Esophagus squamous epithelium (tissue), 5 donors: ENCODE measurements at places on chromosomes 12 and 14. TPM values are rescaled to one million over a fixed set of nuclear protein-coding genes. Genes with fewer than 3 reads are reported as not detected.

The PRPF40B gene
- 13.9 TPM for total RNA-seq

The TRAFD1 gene
- 45.6 TPM for total RNA-seq

The FAR2 gene
- total RNA-seq: 2.8 TPM

The KRT6C gene
- total RNA-seq: 2,251 TPM

The TMEM30B gene
- total RNA-seq: 18.5 TPM

The GPRC5D gene
- total RNA-seq: 0.95 TPM

The HOMEZ gene
- 9.5 TPM for total RNA-seq

DNA sequence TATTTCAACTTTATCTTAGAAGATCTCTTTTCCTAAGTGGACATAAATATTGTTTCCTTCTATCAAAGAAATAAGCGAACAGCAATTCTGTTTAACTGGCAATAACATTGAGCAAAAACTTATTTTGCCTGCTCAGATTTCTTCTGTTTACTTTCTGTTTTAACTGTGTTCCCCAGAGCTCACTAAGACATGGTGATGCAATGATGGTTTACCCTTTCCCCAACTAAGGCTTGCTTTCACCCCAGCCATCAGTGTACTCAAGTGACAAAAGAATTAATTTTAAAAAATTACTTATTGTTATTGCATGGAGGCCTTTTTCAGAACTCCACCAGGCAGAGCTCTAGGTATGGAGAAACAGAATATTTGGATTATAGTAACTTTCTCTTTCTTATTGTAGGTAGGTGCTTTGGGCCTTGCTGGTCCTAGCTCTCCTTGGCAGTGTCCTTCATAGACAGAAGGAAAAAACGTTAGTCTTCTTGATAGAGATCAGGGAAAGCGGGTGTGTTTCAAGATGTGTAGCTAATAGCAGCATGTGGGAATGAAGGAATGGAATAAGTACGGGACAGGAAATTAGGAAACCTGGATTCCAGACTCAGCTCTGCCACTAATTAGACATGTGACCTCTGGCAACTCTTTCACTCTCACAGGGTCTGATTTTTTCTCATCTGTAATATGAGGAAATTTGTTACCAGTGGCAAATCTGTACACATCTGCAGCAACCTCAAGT is 14.6 kb upstream of the DDHD1 start:
- no peak for DNase-seq
- H3K36me3 ChIP-seq: no peaks in the 10 kb centered on the region
- no peaks in the 10 kb centered on the region for H3K4me1 ChIP-seq
- no peak overlapping the region for H3K4me3 ChIP-seq

GRCh38 chr12:119181944-119182343 is 3.2 kb downstream of the HSPB8 start:
- no peaks in the 10 kb centered on the region for H3K27me3 ChIP-seq
- peaks cover 40% of the 10 kb centered on the region for H3K4me1 ChIP-seq
- peaks cover 7% of the 10 kb centered on the region for H3K36me3 ChIP-seq
- peak overlapping the region; percentile 45 for H3K4me3 ChIP-seq
- peak overlapping the region; percentile 89 for H3K27ac ChIP-seq

DNA sequence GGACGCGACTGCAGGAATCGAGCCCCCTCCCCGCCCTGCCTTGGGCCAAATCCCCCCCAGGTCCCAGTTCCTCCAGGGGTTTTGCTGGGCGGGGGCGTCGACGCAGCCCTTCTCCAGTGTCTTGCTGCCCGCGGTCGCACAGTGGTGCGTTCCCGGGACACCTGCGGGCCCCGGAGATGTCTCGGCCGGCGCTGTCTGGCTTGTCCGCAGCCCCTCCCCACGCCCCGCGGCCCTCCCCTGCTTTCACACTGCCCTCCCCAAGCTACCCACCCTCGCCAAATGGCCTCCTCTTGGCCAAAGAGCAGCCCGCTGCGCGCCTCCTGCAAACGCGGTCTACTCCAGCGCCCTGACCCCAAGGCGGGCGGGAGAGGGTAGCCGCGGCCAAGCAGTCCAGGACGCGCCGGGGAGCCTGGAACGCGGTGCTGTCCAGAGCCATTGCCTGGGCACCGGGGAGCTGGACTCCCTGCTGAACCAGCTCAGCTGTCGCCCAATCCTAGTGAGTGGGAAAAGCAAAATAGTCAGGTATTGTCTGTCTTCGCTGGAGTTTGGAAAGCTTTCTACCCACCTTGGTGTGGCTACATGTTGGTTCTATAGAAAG is 122.0 kb downstream of the AACS start:
- no peak for DNase-seq
- peaks cover 20% of the 10 kb centered on the region for H3K4me1 ChIP-seq

- H3K4me3 ChIP-seq: no peak overlapping the region
- no peak for DNase-seq
- H3K4me1 ChIP-seq: peaks cover 13% of the 10 kb centered on the region
- H3K36me3 ChIP-seq: no peaks in the 10 kb centered on the region
- no peak overlapping the region for H3K27ac ChIP-seq
Measured at GRCh38 chr12:18752280-18752920, 14.5 kb downstream of the CAPZA3 start.

GRCh38 chr12:107163413-107163812 is 70.1 kb upstream of the CRY1 start:
- H3K4me3 ChIP-seq: no peak overlapping the region
- no peak overlapping the region for H3K27ac ChIP-seq
- peaks cover 22% of the 10 kb centered on the region for H3K27me3 ChIP-seq
- no peaks in the 10 kb centered on the region for H3K4me1 ChIP-seq
- no peaks in the 10 kb centered on the region for H3K36me3 ChIP-seq
- DNase-seq: no peak

GRCh38 chr12:54035568-54036264 is 2.9 kb downstream of the HOXC5 start:
- no peak for DNase-seq
- no peak overlapping the region for H3K27ac ChIP-seq
- H3K4me1 ChIP-seq: peaks cover 27% of the 10 kb centered on the region
- peaks cover 10% of the 10 kb centered on the region for H3K27me3 ChIP-seq
- no peaks in the 10 kb centered on the region for H3K36me3 ChIP-seq

GRCh38 chr12:107731366-107731765 is 29.6 kb downstream of the PRDM4 start:
- no peak for DNase-seq
- peak overlapping the region; percentile 65 for H3K27ac ChIP-seq
- peaks cover 7% of the 10 kb centered on the region for H3K4me1 ChIP-seq
- H3K36me3 ChIP-seq: peaks cover 43% of the 10 kb centered on the region
- no peak overlapping the region for H3K4me3 ChIP-seq

DNA sequence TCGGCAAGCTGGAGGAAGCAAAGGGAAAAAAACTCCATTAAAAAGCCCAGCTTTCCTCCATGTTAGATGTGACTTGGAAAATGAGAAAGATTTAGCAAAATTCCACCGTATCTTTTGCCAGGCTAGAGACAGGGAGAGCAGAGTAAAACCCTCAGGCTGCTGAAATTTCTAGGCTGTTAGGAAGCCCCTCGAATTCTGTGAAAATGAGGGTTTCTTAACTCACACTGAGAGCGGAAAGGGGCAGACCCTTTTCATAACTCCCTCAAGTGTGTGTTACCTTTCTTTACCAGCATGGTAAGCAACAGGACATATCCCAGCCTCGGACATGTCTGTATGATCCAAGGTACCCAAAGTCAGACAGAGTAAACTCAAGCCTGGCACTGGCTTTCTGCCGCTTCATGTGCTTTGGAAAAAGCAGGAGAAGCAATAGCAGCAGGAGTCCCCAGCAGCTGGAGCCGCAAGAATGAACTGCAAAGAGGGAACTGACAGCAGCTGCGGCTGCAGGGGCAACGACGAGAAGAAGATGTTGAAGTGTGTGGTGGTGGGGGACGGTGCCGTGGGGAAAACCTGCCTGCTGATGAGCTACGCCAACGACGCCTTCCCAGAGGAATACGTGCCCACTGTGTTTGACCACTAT is at the start of gene RHOJ:
RHOJ (plus strand) TSS at position 37 of the 637 bp plus-strand sequence; CDS start at position 464, 427 bp downstream.
- H3K4me3 ChIP-seq: peak within 1 kb of the TSS; percentile 21
- H3K4me1 ChIP-seq: peaks cover 19% of the 10 kb centered on the region
- peak within 1 kb of the TSS; percentile 86 for H3K27ac ChIP-seq
- DNase-seq: no peak

DNA sequence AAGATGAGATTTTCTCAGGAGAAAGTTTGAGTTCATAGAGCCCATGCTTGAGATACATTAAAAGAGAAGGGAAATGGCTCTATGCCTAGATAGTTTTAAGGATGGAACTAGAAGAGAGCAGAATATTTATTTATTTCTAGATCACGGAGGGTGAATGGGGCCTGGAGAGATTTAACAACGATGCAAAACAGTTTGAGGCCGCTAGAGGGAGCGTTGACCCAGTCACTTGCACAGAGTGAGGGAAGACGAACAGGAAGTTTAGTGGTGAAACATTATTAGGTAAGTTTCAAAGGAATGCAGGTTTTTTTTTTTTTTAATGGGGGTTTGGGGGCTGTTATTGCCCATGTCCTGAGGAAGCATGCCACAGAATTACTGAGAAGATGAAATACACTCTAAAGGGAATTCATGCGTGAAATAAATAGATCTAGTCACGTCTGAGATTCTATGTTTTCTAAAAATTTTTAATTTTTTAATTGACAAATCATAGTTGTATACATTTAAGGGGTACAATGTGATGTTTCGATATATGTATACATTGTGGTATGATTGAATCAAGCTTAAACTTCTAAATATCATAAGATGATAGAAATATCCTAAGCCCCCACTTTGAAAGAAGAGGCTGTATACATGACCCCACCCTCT is 14.8 kb upstream of the PPP1R1A start:
- H3K27ac ChIP-seq: no peak overlapping the region
- H3K4me3 ChIP-seq: no peak overlapping the region
- DNase-seq: no peak
- H3K4me1 ChIP-seq: no peaks in the 10 kb centered on the region
- peaks cover 11% of the 10 kb centered on the region for H3K27me3 ChIP-seq

DNA sequence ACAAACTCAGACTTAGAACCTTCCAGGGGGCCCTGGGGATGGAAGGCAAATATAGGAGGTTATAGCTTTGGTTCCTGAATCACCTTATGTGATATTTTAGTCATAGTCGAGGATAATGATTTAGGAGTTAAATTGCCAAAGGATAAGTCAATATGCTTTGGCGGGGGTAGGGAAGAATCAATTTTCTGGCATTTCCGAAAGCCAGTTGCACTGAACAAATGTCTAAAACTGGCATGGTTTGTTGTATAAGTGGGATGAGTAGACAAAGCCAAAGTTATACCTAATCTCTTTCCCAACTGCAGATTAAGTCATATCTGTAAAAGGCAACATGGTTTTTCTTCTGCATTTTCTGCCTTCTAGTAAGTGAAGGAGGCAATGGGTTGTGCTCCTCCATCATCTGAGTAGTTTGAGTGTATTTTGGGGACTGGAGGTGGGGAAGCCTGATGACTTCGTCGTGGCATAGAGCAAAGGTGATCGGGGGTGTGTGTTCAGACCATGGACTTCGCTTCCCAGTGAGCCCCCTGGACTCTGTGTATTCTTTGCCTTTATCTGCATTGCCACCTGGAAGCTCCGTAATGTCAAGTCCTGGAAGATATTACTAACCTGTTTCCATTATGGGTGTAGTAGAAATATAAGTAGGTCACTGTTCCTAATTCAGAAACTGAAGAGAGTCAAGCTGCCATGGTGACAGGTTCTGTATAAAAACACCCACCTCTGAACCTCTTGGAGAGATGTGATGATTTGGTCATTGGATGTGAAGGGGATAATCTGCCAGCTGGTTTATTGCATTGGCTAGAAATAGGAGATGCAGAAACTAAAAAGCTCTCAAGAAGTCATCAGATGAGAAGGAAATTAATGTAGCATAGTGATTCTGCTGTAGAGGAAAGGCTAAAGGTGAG is 24.5 kb downstream of the PPFIBP1 start:
- DNase-seq: no peak
- peak overlapping the region; percentile 88 for H3K27ac ChIP-seq
- peaks cover 34% of the 10 kb centered on the region for H3K4me1 ChIP-seq
- H3K4me3 ChIP-seq: no peak overlapping the region
